Suppressor macrophage treated with lipopolysaccharide for 1 hour (primary cell): ENCODE measurements at places on chromosomes 3 and 15.

GRCh38 chr3:43873723-43874122 lies 183.0 kb downstream of the ABHD5 start:
- DNase-seq, result no peak

DNA sequence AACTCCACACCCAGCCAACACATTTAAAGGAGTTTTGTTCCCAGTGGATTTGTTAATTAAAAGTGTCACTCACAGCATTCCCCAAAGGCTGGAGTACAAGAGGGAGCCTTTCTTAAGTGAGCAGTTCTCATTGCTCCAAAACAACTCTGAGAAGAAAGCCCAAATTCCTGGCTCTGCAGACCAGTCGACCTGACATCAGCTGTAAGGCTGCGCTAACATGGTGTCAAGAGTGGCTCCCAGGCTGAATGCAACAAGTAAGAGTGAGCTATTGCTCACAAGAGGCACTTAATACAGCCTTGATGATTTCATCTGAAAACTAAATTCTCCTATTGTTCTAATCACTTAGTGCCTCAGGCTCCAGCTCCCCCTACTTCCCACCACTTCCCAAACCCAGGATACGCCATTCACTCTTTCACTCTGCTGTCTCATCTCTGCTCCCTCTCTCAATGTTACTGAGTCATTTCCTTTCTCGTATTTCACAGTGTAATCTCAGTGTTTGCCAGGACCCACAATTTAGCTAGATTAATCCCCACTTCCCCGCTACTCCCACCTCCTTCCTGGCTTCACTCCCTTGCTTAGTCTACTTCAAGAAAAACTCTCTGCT lies 81.8 kb downstream of the WWTR1 start:
- DNase-seq, result peak; percentile 45

GRCh38 chr15:54884312-54884711 lies 312.4 kb downstream of the RSL24D1 start:
- peak; percentile 68 for DNase-seq

- DNase-seq, result no peak
These were observed 307.8 kb downstream of the GABRG3 start for GRCh38 chr15:27278761-27279160.

DNA sequence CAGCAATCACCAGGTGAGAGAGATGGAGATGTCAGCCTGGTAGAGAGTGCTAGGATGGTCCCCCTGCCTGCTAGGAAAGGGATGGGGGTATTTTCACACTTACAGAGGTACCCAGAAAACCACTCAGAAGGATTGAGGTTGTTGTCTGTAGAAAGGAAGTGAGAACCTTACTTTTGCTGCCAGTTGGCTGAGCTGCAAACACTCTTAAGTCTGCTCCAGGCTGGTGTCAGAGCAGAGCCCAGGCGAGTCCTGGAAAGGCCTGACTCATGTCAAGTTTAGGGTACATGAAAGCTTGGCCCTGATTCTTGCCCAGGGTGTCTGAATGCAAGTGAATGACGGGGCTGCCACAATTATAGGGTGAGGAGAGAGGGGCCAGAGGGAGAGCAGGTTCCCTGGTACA lies 214.5 kb upstream of the TRIM42 start:
- no peak for DNase-seq

DNA sequence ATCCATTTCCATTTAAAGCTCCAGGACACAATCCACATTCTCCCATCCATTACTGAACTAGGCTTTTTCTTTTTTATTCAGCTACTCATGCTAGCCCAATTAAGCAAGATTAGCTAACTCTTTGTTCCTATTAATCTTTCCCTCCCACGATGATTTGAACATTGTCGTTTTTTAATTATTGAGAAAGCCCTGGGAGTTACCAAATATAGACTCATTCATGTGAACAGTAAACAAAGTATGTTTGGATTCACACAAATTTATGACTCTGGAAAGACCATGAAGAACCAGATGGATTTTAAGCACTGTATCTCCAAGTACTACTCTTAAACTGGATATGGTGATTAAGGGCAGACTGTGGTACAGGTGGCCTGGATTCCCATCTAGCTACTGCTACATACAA lies 82.2 kb downstream of the STRIT1 start:
- DNase-seq, result no peak

- DNase-seq, result no peak
These were observed 31.8 kb upstream of the RARB start for GRCh38 chr3:25396251-25396650.

GRCh38 chr3:87367736-87368135 lies 91.4 kb upstream of the POU1F1 start:
- DNase-seq, result no peak
